Astrocyte of the cerebellum (primary cell): ENCODE measurements at places on chromosomes 6 and 20.

GRCh38 chr20:51487565-51488268 is 54.8 kb downstream of the NFATC2 start:
- DNase-seq: peak; percentile 59

- DNase-seq: no peak
These were observed 15.5 kb upstream of the NPEPL1 start for GRCh38 chr20:58677079-58677604.

- no peak for DNase-seq
These were observed 50.7 kb downstream of the PPARD start for GRCh38 chr6:35392773-35393672.

GRCh38 chr20:11323816-11324215 is 593.9 kb upstream of the BTBD3 start:
- DNase-seq: no peak

GRCh38 chr6:20266851-20267608 is 54.8 kb upstream of the MBOAT1 start:
- DNase-seq: no peak

GRCh38 chr20:22805219-22805618 is 220.8 kb upstream of the FOXA2 start:
- DNase-seq: peak; percentile 65

GRCh38 chr6:14797875-14798593 is 447.8 kb upstream of the JARID2 start:
- DNase-seq: no peak

GRCh38 chr6:31792761-31793171 is 2.8 kb downstream of the VARS1 start:
- no peak for DNase-seq

- DNase-seq: no peak
These were observed 147.3 kb downstream of the LAMA2 start for GRCh38 chr6:129030215-129030614.

DNA sequence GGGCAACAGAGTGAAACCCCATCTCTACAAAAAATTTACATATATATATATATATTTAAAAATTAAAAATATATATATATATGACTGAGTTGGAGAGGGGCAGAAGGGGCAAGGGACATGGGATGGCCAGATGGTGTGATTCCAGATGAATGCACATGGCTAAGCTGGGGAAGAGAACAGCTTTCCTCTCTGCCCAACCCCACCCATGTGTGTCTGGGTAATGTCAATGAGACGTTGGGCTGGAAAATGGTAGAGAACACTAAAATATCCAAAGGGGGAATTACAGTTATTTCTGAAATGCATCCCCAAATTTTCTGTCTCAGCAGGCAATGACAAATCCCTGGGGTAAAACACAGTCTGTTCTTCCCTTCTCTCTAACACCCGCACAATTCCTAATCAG is 31.2 kb upstream of the CCND3 start:
- DNase-seq: no peak

DNA sequence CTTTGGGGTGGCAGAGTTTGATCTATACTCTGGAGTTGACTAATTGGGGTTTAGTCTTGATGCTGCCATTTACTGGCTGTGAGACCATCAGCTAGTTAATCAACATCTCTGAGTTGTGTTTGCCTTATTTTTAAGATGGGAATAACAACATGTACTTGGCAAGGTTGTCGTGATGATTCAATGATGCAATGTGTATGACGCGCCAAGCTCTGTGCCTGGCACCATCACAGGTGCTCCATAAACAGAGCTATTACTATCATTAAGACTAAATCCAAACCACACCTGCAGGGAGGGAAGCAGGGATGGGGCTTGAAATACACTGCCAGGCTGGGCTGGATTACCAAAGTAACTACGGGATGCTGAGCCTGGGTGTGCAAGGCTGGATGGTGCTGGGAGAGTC is 60.1 kb upstream of the E2F3 start:
- no peak for DNase-seq

DNA sequence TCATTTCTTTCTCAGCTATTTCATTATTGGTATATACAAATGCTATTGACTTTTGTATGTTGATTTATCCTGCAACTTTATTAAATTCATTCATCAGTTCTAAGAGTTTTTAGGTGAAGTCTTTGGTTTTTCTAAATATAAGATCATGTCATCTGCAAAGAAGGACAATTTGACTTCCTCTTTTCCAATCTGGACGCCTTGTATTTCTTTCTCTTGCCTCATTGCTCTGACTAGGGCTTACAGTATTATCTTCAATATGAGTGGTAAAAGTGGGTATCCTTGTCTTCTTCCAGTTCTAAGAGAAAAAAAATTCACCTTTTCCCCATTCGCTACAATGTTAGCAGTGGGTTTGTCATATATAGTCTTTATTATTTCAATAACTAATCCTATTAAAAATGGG is 38.0 kb downstream of the KIF16B start:
- no peak for DNase-seq

DNA sequence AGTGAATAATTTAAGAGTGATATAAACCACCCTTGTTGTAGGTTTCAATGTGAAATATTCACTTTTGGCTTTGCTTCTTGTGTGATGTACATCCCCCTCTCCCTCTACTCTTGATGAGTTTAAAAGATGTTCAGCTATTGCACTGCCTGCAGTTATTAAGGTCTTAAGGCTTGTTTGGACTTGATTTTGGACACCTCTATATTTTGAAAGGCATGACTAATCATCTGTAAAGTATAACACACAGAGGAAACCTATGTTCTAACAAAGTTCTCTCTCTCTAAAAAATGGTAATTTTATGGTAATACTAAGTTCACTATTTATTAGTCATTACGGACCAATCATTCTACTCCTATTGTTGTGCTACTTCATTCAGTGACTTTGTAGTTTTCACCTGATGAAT is 1719.9 kb downstream of the GRIK2 start:
- DNase-seq: no peak

DNA sequence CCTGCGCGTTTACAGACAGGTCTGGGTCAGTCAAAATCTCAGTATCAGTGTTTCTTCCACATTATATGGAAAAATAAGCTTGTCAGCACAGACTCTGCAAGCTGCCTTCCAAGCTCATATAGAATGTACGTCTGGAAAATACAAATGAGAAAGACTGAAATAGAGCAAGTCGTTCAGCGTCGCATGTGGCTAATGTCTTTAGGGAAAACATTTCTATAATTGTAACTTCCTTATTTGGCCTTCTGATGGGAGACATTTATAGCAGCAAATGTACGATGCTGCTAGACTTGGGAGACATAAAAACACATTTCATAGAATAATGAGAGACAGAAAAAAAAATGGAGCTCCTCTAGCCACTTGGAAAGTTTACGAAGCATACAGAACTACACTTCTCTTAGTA is 122.2 kb downstream of the KIF16B start:
- DNase-seq: no peak

DNA sequence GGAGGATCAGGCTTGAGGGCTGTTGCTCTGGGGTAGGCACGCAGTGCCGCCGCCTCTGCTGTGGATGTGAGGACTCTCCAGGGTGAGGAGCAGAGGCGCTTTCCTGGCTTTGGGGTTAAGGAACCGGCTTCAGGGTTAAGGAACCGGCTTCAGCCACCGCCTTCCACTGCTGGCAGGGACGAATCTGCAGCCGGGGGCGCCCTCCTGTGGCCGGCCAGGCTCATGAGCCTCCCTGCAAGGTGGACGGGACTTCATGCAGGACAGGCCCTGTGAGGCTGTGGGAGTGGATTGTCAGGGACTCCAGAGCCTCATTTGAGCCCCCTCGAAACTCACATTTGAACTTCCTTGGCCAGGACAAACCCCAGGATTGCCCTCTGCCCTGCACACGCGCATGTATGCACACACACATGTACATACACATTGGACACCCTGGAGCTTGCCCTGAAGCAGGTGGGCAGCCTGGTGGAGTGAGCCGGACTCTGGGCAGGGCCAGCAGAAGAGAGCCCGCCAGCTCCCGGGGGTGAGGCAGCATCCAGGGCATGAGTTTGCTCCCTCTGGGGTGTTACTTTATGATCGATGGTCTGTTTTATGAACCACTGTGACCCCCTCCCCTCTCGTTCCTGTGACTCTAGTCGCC is 146.9 kb downstream of the PHACTR3 start:
- no peak for DNase-seq

- peak; percentile 48 for DNase-seq
These were observed 246.8 kb downstream of the MYLK4 start for GRCh38 chr6:2503816-2504494.

DNA sequence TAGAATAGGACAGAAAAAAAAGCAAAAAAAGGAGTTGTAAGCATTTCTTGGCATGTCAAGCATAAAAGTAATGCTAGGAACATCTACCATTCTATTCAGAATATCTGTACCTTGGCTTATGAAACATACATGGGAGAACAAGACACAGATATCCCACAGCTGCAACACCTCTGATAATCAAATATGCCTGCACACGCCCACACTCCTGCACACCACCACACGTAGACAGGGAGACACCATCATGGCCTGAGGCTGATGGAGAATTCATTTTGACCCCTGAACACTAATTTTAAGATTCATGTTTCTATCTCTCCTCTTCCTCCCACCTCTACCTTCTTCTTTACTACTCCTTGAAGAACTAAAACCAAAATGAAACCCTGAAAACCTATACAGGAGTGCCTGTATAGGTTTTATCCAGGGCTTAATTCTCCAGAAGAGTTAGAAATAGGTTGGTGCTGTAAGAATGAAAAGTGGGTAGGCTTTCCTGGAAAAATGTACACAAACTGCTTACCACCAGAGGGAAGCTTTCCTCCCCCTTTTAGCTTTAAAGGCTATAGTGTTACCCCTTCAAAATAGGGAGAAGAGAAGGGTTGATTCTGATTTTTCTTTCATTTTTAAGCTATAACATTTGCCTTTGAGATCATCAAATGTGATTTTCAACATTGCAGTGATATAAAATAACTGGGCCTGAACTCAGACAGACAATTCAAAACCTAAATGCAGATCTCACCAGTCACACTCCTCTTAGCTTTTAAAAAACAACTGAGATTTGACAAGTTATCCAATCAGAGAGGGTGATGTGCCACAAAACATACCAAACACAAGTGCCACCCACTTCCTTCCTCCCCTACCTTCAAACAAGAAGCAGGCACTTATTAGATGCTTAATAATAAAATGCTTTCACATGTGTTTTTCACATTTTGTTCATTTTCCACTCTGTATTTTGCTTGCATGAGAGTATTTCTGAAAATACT is 57.9 kb downstream of the ELOVL5 start:
- no peak for DNase-seq

GRCh38 chr6:939526-940252 is 246.8 kb upstream of the EXOC2 start:
- DNase-seq: no peak

DNA sequence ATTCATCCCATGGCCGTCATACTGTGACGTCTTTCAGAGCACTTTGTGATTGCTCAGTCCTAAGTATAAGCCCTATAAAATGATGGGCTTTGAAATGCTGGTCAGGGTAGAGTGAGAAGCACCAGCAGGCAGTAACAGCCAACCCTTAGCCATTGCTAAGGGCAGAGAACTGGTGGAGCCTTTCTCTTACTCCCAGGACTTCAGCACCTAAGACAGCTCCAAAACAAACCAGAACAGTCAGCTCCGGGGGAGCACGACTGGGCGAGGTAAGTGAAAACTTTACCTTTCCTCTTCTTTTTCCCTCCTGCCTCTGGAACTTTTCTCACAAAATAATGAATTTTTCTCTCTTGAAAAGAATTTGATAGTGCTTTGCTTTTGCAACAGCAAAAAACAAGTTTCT is at the start of gene VIP:
Gene VIP, plus strand, starts transcription at position 104 of the 400 bp plus-strand sequence. CDS start 1,381 bp downstream, outside the sequence.
- DNase-seq: peak; percentile 35

DNA sequence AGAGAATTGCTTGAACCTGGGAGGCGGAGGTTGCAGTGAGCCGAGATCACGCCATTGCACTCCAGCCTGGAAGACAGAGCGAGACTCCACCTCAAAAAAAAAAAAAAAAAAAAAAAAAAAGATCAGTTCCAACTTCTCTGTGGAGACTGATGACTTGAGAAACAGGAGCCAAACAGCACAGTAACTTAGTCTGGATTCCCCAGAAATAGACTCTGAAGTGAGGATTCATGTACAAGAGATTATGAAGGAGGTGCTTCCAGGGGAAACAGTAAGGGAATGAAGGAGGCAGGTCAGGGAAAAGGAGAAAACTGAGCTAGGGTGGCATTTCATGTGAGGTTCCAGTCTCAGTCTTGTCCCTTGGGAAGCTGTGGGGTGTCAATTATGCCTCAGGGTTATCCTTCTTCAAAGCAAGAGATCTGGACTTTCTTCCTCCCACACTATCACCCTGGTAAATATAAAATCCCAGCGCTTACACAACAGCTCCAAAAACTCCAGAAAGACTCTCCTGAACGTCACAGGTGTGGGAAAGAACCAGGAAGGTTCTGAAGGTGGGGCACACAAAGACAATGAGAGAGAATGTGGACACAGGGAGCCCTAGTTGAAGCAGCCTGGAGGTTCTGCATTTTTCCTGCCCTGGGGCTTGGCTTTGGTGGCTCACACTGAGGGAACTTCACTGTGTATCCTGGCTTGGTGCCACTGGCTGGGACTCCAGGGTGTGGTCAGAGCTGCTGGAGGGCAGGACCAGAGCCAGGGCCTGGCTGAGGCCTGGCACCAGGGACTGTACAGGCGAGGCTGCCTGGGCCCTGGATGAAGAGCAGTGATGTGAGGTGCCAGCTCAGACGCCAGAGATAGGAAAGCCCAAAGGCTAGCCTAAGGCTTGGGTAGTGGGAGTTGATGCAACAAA is 46.8 kb downstream of the PCNA start:
- DNase-seq: peak; percentile 19

GRCh38 chr6:110547266-110547964 is 71.0 kb upstream of the SLC22A16 start:
- DNase-seq: no peak

- no peak for DNase-seq
These were observed 80.4 kb downstream of the RWDD2A start for GRCh38 chr6:83273596-83273995.

- DNase-seq: no peak
These were observed at the start of gene SLA2 for GRCh38 chr20:36645998-36646397. SLA2 (minus strand) TSS chr20:36646196; CDS start chr20:36641335, 4,861 bp downstream.

DNA sequence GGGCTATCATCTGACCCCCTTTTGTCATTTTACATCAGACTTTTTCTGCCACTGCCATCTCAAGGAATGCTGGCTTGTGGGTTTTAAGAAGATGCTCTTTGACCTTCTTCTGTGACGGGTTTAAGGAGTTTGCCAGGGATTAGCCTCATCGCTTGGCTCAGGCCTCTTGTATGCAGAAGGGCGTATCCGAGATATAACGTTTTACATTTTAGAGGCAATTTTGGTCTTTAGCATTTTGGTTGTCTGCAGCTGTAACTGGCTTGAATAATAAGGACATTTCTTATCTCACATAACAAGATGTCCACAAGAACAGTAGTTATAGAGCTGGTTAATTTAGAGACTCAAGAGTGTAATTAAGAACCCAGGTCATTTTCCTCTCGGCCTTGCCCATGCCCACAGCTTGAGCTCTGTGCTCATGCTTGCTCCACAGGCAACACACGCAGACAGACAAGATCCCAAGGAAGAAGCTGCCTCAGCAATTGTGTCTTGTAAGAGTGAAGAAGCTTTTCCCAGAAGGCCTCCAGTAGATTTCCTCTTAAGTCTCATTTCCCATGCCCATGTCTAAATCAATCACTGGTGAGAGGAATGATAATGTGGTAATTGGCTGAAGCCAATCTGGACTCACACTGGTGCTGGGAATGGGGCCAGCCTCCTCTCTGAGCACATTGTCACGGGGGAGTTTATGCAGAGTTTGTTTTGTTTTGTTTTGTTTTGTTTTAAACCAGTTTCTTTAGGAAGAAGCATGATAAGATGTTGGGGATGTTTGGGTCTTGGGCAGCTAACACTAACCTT is 36.8 kb downstream of the PTCHD4 start:
- DNase-seq: peak; percentile 35

GRCh38 chr20:53922901-53923314 is 147.5 kb downstream of the BCAS1 start:
- DNase-seq: no peak

- DNase-seq: peak; percentile 51
These were observed 33.9 kb downstream of the CCN2 start for GRCh38 chr6:131917318-131917717.
